ENCODE measurements at places on chromosomes 1 and 21.

- DNase-seq: no peak
Measured at GRCh38 chr1:24606621-24607020, 36.5 kb upstream of the SRRM1 start.

DNA sequence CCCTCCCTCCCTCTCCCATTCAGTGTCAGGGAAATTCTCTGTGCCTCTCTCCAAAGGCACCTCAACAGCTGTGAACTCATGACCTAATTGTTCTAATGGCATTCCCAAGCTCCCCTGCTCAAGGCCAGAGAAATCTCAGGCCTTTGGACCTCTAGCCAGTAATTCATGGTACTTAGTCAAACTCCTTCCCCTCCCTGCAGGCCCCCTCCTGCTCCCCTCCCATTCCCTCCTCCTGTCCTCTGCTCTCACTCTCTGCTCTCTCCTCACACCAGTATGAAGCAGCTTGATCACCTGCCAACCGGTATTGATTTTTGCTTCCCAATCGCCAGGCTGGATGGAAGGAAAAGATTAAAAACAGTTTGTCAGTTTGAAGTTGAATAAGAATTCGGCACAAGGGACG, 370.5 kb upstream of the PBX1 start:
- DNase-seq: no peak

- DNase-seq: no peak
Measured at GRCh38 chr1:92990828-92991227, 29.6 kb upstream of the DIPK1A start.

- DNase-seq: no peak
Measured at GRCh38 chr21:42009018-42009830, 936 bp downstream of the ZBTB21 start.

DNA sequence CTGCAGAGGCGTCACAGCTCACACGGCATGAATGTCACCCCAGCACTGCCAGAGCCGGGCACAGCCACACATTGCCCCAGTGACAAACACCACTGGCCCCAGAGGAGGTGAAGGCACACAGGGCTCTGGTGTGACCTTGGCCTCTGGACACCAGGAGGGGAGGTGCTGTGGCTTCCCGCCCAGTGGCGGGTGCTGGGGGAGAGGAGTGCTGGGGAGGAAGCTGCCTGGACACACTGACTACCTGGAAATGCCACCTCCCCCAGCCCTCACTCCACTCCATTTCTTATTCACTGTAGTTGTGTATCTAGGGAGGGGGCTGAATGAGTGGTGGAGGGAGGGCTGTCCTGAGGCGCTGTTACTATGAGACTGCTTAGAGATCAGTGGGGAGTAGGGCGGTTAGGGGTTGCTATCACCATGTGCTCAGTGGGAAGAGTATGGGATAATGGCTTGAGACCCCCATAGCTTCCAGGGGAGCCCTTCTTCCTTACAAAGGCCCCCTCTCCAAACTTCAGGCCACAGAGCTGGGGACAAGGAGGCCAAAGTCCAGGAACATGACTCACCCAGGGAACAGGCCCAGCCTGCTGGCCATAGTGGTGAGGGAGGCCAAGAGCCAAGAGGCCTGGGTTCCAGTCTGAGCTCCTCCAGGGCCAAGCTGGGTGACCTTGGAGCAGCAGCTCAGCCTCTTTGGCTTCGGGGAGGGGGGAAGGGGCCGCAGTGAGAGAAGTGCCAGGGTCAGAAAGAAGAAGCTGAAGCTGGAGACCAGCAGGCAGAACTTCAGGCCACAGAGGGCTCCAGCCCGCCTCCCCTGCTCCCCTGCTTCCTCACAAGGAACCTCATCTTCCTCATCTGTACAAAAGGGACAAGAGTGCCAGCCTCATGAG, 40.1 kb downstream of the AHDC1 start:
- no peak for DNase-seq
